Cerebellar cortex (tissue), 1 donor: ENCODE measurements at places on chromosomes 4 and X.

GRCh38 chr4:3021627-3022026 lies 52.7 kb downstream of the HTT-AS start:
- DNase-seq, result no peak

DNA sequence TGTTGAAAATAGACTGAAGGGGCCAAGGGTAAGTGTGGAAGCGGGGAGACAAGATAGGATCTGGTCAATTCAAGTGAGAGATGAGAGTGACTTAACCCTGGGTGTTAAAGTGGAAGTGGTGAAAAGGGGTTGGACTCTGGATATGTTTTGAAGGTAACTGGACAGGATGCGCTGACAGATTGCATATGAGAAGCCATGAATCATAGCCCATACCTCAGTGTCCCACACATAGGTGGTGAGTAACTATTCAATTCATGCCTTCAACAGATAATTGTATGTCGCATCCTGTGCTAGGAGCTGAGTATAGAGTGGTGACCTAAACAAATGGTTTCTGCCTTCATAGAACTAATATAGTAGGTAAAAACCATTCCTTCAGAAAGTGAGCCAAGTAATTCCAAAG lies 76.7 kb downstream of the KLHL34 start:
- DNase-seq, result no peak

- DNase-seq, result no peak
Measured at GRCh38 chrX:130082244-130083106, 27.8 kb downstream of the ELF4 start.

DNA sequence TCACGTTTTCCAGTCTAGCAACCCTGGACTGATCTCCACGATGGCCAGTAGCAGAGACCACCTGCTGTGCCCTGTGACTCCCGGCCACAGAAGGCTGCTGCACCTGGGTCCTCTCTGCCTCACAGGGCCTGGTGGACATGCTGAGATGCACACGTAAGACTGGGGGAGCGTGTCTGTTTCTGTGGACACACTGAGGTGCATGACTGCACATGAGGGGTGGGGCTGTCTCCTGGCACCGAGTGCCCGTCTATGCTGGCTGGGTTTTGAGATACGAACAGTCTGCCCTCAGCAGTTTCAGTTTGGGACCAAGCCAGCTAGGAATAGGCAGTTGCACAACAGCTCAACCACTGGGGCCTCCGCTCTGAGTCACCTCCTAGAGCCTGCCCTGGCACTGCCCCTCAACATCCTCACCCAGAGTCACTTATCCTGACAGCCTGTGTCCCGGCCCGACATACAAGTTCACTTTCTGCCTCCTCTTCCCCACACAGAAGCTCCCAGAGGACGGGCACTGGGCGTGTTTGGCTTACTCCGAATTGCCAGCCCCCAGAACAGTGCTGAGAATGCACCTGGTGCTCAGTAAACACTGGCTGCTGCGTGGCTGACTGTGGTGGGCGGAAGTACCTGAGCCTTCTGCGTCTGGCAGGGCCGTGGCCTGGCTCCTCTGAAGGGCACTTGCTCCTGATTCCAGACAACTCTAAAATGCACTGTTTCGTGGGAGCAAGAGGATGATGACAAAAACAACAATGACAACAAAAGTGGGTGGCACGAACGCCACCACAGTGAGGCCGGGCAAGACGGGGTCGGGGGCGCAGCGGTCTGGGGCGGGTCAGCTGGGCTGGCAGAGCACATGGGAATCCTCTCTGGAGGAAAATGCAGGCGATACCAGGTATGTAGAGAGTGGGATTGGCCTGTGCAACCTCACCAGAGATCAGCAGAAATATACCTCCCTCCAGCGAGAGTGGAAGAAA lies 30.9 kb downstream of the RNF212 start:
- no peak for DNase-seq

DNA sequence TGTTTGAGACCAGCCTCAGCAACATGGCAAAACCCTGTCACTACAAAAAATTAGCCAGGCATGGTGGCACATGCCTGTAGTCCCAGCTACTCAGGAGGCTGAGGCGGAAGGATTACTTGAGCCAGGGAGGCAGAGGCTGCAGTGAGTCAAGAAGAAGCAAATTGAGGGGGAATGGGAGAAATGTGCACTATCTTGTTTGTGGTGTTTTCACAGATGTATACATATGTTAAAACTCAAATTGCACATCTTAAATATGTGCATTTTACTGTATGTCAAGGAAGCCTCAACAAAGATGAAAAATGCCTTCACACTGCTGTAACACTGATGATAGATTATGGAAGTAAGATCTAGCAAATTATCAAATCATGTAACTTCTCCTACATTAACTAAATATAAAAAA lies 44.3 kb downstream of the THOC2 start:
- DNase-seq, result no peak

- DNase-seq, result no peak
Measured at GRCh38 chr4:39030725-39031124, 1.5 kb downstream of the TMEM156 start.

DNA sequence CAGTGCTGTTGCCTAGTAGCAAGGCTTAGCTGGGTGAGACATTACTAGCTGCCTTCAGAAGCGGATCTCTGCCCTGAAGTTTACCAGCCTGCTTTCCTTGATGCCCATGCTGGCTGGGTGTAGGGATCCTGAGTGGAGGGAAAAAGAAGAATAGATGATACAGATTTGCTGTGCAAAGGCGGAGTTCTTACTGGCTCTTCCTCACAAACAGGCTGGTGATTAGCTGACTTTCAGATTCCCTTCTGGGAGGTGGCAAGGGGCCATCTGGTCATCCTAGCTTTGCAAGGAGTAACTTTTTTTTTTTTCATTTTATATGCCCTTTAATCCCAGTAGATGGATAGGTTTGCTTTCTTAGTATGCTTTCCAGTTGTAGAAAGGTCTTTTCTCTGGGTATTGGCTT lies 44.8 kb downstream of the SMARCA5 start:
- DNase-seq, result no peak

- DNase-seq, result no peak
Measured at GRCh38 chr4:79177388-79177787, 148.5 kb downstream of the NAA11 start.

DNA sequence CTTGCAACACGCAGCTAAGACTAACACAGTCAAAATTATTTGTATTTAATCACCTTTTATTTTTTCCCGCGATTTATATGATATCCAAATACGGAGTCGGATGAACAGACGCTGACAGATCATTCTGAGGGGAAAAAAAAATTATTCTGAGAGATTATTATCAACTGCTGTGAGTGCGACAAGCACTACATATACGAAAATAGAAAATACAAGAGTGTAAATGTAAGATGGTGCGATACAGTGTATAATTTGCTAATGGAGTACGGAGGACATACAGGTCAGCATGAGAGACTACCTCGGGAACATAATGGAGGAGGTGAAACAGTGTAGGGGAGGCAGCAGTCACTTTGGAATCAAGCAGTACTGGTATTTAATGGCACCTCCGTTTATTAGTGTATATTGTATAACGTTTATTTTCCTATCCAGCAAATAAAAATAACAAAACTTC lies 2.8 kb upstream of the LIN54 start:
- DNase-seq, result no peak
